ENCODE measurements at places on chromosomes 12 and 14.

DNA sequence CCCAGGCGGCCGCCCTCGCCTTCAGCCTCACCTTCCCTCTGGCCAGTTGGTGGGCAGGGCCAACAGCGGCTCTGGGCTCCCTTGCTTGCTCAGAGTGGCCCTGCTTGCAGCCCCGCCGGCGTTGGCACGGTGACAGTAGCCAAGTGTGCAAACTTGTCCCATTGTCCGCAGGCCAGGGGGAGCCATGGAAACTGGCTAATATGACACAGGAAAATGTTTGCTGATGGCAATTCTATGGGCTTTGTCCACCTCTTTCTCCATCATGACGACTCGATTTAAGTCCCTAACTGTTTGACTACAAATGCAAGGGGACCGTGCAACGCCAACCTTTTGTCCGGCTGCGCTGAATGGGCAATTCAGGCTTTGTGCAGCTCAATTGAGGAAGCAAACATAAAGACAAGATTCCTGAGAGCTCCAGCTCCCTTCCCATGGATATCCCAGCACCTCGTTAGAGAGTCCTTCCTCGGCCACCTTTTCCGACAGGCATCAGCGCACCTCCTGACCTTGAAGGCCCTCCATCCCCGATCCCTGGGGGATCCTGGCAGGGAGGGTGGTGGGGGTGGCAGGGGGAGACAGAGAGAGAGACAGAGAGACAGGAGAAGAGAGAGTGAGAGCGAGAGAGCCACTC is 785 bp upstream of the FAM181A start:
- DNase-seq: no peak

GRCh38 chr14:99930420-99931274 is 134.6 kb upstream of the EVL start:
- DNase-seq: no peak

DNA sequence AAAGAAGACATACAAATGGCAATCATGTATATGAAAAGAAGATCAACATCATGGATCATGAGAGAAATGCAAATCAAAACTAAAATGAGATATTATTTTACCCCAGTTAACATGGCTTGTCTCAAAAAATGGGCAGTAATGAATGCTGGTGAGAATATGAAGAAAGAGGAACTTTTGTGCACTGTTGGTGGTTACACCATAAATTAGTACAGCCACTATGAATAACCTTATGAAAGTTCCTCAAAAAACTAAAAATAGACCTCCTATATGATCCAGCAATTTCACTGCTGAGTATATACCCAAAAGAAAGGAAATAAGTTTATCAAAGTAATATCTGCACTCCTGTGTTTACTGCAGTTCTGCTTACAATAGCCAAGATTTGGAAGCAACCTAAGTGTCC is 151.7 kb downstream of the PDZRN4 start:
- no peak for DNase-seq

DNA sequence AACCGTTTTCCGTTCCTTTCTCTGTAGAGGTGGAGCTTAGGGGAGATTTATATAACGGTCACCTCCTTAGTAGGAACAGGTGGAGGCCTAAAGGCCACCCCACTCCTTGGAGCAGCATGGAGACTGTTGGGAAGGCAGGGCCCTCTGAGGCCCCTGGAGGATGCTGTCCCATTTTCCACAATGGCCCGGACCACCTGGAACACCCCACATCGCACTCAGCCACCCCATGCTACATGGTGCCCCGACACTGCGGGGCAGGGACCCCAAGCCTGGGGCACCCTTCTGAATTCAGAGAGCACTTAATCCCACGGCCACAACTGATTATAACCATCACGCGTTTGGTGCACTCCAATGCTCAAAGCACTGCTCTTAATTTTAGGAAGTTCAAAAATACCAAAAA is 41.4 kb downstream of the C14orf132 start:
- DNase-seq: no peak

- DNase-seq: no peak
Observed at GRCh38 chr12:823028-823698, 70.8 kb downstream of the WNK1 start.

GRCh38 chr14:45247427-45247826 is 5.6 kb downstream of the MIS18BP1 start:
- no peak for DNase-seq

DNA sequence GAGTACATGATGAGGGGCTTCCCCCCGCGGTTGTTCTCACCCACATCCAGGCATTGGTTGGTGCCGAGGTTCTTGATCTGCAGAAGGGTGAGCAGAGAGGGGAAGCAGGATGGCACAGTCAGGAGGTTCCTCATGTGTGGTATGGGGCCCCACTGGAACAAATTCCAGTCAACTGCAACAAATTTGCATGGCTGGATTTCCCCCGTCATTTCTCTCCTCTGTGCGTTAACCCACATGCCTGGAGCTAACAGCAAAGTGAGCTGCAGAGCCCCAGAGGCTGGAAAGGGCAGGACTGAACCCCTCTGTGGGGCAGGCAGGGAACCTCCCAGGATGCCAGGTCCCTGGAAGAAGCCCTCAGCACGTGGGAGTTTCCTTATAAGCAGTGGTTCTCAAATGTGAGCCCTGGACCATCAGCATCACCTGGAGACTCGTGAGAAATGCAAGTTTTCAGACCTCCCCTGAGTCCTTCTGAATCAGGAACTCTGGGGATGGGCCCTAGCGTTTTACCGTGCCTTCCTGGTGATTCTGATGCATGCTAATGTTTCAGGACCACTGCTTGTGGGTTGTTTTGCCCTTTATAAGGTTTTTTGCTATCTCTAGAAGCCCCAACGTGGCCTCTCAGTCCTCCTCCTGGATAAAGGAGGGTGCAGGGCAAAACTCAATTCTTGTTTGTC is 11.0 kb upstream of the CELA1 start:
- DNase-seq: no peak

DNA sequence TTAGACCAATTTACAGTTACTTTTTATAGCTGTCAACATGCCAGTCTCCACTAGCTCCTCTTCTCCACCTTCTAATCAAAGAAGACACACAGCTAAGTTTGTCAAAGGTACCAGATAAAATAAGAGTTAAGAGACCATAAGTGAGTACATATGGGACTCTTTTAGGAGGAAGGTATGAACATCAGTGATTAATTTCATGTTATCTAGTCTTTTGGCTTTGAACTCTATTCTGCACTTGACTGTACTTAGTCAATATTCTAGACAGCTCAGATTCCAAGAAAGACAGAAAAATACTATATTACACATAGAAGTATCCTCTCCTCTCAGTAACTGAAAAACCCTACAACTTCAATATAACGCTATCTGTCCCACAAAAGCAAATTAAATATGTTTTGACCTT is 28.1 kb downstream of the CAPRIN2 start:
- no peak for DNase-seq

DNA sequence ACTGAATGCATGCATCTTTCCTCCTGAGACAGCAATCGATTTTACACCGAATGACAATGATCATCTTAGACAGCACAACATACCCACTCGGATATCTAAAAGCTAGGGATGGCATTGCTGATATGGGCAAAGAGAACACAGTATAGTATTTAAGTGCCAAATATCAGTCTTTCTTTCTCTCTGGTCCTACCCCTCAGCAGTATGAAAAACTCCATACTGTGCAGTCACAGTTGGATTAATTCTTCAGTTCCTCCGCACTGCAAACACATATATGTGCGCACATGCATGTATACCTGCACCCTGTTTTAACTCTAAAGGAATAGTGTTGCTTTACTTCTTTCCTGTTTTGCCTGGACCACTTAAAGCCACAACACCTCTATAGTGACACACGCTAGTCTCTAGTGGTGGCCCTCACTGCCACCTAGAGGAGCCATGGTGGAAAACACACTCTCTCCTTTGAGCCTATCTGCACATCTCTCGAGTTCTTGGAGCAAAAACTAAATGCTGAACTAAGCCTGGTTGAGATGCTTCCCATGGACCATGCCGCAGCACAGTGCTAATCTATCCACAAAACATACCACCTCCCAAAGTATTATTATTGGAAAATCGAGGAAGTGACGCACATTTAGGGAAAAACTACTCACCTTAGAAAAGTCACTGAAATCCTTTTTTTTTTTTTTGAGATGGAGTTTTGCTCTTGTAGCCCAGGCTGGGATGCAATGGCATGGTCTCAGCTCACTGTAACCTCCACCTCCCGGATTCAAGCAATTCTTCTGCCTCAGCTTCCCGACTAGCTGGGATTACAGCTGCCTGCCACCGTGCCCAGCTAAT is 11.9 kb downstream of the TMEM52B start:
- DNase-seq: peak; percentile 14

- DNase-seq: no peak
Observed at GRCh38 chr12:129994634-129995033, 90.8 kb upstream of the TMEM132D start.

- DNase-seq: no peak
Observed at GRCh38 chr14:72126561-72126960, 194.3 kb downstream of the RGS6 start.

- no peak for DNase-seq
Observed at GRCh38 chr14:102184316-102185035, 44.8 kb downstream of the WDR20 start.

DNA sequence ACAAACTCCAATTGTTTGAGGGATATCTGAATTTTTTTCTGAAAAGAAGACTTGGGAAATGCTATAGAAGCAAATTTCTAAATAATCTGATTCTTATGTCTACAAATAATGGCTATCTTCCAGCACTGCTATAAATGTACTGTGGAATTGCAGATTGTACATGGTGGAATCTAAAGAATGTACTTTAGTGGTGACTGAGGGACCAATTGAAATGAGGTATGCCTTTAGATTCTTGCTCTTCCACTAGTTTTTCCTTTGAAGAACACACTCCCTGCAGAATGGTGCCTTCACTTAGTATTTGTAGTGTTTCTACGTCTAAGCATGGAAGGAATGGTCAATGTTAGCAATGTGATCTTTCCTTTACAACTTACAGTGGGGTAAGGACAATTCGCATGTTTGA is 11.7 kb upstream of the PRB4 start:
- DNase-seq: no peak

GRCh38 chr12:3892631-3893030 is 19.4 kb upstream of the PARP11 start:
- no peak for DNase-seq

- DNase-seq: no peak
Observed at GRCh38 chr12:49936925-49937324, 13.6 kb upstream of the AQP2 start.

- no peak for DNase-seq
Observed at GRCh38 chr14:77281852-77282410, 10.9 kb upstream of the NGB start.

- DNase-seq: no peak
Observed at GRCh38 chr12:123225443-123225842, 7.5 kb downstream of the MPHOSPH9 start.

DNA sequence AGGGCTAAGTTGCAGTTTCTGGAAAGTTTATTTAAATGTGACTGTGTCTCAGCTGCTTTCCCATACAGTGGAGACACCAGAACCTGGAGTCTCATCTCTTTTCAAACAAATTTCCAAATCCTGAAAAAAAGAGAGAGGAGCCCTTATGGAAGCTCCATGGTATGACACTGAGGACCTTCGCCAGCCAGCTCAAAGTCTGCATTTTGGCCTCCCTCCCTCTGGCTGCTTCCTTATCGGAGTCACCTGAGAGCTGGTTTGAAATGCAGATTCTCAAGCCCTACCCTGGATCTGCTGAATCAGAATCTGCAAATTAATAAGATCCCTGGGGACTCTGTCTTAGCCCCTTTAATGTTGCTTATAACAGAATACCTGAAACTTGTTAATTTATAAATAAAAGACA is 21.7 kb upstream of the JDP2 start:
- DNase-seq: no peak

- no peak for DNase-seq
Observed at GRCh38 chr12:93645702-93646101, 31.5 kb upstream of the CRADD start.

DNA sequence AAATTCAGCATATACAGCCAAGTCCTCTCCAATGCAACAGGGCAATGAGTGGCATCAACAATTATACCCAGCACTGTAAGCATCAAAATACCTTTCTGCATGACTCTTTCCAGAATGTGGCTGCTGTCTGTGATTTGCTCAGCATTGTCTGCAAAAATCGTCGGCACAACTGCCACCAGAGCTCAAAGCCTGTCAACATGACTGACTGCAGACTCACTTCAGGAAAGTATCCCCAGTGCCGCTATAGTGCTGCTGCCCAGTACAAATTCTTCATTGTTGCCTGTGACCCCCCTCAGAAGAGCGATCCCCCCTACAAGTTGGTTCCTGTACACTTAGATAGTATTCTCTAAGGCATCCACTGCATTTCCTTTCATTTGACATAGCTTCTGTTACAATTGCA is 735 bp downstream of the RNASE6 start:
- no peak for DNase-seq

- no peak for DNase-seq
Observed at GRCh38 chr14:57634335-57634734, 140.7 kb upstream of the CCDC198 start.

DNA sequence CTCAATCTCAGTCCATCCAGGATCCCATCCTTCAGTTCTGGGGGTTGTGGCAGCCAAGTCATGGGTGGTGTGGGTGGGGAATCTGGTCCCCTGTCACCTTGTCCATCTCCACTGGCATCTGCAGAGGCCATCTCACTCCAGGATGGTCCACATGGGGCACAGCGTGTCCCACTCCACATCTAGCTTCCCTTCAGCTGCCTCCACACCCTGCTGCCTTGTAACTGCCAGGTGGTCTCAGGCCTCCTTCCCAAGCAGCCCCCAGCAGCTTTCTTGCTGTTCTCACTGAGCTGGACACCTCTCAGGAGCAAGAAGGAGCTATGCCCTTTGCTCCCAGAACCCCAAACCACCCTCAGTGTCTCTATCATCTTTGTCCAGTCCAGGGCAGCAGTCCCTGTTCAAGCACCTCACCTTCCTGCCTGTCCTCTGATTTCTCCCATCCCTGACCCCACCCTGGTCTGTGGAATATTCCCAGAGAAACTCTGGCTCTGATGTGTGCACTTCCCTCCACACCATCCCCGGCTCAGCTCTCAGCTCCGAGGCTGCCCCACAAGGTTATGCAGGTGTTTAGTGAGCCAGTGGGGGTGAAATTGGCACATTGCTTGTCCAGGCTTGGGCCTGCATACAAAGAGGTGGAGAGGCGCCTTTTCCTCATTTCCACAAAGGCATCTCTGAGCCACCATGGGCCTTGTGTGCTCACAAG is 13.7 kb upstream of the DYNC1H1 start:
- no peak for DNase-seq

DNA sequence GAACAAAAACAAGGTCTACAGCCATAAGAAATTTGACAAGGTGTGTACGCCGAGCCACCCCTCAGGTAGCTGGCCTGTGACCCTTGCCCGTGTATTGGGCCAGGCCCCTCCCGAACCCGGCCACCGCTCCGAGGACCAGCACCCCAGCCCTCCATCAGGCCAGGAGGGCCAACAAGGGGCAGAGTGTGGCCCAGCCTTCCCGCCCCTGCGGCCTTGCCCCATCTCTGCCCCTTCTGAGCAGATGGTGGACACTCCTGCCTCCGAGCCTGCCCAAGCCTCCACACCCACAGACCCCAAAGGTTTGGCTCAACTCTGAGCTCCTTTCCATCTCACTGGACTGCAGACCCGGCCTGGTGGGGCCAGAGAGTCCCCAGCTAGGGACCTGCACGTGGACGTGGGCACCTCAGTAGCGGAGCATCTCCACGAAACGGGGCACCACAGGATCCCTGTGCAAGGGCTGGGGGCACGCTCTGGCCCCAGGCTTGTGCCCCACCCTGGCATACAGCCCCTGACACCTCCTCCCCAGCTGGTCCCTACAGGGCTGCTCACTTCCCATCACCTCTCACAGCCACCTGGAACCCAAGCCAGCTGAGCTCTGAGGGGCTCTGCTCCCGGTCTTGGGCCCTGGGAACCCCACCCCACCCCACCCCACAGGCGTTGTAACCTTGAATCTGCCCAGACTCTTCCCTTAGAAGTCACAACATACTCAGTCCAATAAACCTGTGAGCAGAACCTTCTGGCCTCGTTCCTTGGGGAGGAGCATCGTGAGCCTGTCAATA is 3.3 kb downstream of the P2RX2 start:
- no peak for DNase-seq
